B cell (primary cell): ENCODE measurements at places on chromosomes 12 and 14.

GRCh38 chr12:49301760-49302159 lies 6.8 kb downstream of the PRPH start:
- DNase-seq: no peak

DNA sequence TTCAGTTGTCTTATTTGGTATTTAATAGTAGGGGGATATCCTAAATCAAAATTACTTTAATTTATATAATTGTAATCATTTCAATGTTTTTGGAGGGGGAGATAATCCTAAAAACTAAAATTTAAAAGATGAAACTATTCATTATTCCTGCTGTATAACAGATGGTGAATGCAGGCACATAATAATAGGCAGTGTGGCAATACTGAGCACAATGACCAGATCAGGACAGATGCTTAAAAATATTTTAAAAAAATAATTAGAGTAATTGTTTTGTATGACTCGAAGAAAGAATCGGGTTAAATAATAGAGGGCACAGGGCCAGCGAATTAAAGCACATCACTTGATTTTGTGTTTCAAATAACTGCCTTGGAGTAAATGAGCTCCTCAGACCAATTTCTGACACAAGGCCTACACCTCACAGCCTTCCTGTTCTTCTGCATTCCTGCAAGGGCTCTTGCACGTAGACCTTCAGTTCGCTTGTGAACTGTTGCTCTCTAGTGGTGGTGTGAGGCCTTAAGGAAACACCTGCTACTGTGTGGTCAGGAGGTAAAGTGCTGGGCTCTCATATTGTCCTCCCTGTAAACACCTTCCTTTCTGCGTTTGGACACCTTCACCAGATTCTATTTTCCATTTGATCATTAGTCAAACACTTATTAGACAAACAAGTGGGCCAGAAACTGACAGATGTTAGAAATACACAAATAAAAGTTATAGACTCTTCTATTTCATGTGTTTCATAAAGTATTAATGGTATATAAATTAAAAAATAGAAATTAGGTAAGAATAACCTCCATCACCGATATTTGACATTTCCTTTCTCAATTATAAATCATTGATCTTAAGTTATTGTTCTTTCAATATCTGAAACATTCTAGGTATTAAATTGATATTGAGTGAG lies 29.3 kb upstream of the KLRF1 start:
- peak; percentile 85 for DNase-seq

DNA sequence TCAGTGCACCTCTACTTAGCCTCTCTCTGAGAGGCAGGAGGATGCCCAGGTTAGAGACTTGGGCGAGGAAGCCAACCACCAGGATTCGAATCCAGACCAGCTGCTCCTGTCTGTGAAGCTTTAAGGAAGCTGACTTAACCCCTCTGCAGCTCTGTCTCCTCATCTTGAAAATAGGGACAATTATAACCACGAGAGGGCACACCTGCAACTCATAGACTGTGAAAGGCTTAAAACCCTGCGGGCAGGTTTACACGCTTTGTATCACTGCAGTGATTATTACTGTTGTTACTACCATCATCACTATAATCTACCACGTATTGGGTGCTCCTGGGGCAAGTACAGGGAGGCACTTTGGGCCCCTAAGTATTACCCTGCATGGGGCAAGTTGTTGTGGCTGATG lies 379.8 kb downstream of the VRK1 start:
- DNase-seq: peak; percentile 30

- DNase-seq: no peak
These were observed 17.6 kb downstream of the MON2 start for GRCh38 chr12:62484233-62484632.

DNA sequence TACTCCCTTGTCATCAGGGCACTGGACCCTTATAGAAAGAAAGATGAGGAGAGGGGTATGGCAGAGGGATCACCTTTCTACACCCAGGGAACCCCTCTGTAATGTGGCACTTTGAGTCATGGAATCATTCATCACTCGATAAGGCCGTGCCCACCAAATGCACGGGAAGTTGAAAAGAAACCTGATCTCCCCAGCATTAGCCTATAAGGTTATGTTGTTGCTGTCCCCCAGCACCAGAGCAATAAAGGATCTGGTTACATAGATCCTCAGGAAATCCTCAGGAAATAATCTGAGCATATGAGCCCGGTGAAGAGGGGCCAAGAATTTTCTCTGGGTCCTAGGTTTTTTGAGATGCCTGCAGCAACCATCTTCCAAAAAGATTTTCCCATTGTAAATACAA lies 148.8 kb upstream of the CRY1 start:
- DNase-seq: no peak

DNA sequence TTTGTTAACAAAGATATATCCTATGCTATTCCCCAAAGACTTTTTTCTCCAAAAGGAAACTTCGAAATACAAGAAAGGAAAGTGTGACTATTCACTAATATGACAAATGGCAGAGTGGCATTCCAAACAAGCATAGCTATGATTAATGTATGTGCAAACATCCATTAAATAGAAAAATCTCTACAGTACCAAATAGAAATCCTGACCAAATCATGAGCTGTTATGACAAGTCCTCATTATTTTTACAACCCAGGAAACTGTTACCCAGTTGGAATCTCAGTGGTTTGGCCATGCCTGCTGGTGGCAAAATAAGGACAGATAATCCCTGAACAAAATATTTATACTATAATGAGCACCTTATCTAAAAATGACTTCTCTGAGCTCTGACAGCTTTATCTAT lies 202.1 kb downstream of the SEC23A start:
- no peak for DNase-seq

GRCh38 chr12:75366629-75367028 lies 24.3 kb upstream of the GLIPR1L2 start:
- DNase-seq: no peak

DNA sequence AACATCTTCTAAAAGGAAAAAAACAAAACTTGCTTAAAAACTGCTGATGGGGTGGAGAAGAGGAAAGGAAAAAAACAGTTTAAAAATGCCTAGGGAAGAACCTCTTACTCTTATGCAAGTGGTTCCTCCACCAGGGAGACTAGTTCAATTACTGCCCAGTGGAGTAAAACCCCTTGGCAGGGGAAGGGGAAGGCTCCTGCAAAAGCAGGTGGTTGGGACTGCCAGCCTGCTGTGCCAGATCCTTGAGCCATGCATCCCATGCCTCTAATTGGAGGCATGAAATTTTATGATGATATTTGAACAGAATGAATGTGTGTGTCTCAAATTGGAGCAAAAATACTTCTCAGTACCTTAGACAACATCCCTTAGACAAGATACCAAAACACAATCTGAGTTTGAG lies 118.8 kb downstream of the FSCB start:
- DNase-seq: no peak

DNA sequence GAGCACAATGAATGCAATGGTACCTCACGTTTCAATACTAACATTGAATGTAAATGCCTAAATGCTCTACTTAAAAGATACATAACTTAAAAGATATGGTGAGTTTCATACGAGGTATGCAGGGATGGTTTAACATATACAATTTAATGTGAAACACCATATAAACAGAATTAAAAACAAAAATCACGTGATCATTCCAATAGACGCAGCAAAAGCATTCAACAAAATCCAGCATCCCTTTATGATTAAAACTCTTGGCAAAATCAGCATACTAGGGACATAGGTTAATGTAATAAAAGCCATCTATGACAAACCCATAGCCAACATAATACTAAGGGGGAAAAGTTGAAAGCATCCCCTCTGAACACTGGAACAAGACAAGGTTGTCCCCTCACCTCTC lies 845.7 kb downstream of the SLC16A7 start:
- DNase-seq: no peak

GRCh38 chr14:55488204-55488603 lies 47.8 kb upstream of the TBPL2 start:
- DNase-seq: no peak

DNA sequence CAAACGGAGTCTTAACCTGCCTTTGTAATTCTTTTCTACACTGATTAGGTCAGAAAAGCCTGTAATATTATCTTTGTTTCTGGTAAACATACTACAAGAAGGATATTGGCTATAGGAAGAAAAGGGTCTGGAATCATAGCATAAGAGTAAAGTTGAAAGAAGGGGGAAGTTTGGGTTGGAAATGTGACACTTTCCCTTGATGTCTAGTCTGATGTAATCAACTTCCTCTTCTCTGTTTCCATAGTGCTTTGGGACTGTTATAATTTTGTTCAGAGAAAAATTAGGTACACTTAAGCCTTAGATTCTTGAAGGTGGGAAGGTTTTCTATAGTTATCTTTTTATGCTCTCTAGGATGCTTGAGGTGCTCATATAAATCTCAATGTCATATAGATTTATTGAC lies 322.2 kb downstream of the AEBP2 start:
- no peak for DNase-seq

DNA sequence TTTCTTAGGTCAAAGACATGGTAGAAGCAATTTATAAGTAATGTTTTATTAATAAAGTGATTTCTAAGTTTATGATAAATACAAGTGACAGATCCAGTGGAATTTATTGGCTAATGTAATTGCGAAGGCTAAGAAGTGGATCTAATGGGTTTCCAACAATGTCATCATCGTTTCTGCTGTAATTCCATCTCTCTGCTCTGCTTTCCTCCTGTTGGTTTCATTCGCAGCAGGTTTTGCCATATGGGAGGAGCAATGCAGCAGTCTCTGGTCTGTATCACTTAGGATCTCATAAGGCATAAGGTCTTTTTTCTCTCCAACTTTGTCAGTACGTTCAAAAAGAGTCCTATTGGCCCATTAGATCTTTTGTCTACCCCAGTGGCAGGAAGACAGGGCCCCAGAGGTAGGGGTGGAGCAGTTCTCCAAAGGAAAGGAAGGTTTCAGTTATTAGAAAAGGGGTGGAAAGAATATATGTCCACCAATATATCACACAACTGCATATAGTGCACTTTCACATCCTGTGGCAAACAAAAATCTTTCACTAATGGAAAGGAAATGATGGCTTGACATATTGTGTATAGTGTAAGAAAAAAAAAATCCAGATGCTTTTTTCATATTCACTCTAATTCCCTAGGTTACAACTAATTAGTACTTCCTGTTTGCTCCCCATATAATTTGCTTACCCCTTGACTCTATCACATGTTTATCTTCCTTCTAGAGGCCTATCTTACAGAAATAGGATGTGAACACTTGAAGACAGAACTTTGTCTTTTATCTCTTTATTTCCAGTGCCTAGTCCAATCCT lies 451.3 kb downstream of the ZFP36L1 start:
- DNase-seq: no peak

DNA sequence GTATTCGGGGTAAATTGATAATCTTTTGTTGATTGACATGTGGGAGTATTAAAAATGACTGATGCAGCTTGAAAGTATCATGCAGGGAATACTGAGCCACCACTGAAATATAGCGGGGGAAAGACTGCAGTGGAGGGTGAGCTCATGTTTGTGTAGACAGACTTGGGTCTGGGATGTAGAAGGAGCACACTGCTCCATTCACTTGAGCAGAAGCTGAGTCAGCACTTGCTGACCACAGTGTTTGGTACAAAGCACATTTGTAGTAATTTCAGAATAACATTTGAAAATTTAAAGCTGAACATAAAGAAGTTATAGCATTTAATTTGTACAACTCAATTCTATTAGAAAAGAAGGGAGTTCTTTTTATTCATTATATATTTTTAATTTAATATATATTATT lies 304.3 kb upstream of the PRICKLE1 start:
- DNase-seq: no peak

- DNase-seq: no peak
These were observed 60.1 kb upstream of the DIO2 start for GRCh38 chr14:80271389-80271788.

DNA sequence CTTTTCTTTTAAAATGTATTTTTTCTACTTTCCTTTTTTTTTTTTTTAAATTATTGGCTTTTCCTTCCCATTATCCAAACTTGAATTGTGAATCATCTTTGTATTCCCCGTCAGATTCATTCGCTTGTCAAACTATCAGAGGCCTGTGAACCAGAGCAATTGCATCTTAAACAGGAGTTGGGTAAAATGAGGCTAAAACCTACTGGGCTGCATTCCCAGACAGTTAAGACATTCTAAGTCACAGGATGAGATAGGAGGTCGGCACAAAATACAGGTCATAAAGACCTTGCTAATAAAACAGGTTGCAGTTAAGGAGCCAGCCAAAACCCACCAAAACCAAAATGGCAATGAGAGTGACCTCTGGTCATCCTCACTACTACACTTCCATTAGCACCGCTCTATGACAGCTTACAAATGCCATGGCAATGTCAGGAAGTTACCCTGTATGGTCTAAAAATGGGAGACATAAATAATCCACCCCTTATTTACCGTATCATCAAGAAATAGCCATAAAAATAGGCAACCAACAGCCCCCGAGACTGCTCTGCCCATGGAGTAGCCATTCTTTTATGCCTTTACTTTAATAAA lies 19.9 kb downstream of the FUT8 start:
- DNase-seq: no peak
